Bone marrow (tissue), 2 donors: ENCODE measurements at places on chromosomes 4 and X.
A peak's percentile ranks its signal among the peaks of the same experiment; 100 is the strongest.

- DNase-seq: peak; percentile 57
These were observed 1.9 kb downstream of the KLHL15 start for GRCh38 chrX:24024819-24025740.

GRCh38 chrX:73830489-73831414 is 267.8 kb downstream of the CHIC1 start:
- DNase-seq: no peak

DNA sequence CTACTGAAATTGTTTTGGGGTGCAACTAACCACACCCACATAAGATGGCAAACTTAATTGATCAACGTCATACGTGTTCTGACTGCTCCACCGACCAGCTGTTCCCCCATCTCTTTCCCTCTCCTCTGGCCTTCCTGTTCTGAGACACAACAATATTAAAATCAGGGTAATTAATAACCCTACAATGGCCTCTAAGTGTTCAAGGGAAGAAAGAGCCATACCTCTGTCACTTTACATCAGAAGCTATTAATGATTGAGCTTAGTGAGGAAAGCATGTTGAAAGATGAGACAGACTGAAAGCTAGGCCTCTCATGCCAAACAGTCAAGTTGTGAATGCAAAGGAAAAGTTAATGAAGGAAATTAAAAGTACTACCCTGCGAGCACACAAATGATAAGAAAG is 173.9 kb upstream of the FTHL17 start:
- DNase-seq: no peak

- no peak for DNase-seq
These were observed 160.4 kb downstream of the CPEB2 start for GRCh38 chr4:15162465-15163283.

DNA sequence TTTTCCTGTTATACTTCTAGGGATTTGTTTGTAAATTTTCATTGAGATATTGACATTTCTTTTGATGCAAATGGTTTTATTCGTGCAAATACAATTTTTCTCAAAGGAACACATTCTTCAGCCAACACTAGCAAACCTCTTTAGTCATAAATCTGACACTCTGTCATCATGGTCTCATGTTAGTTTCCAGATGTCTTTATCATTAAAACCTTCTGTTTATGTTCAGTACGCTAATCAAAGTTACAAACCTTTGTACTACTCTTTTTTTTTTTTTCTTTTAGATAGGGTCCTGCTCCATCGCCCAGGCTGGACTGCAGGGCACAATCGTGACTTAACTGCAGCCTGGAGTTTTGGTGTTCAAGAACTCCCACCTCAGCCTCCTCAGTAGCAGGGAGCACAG is 7.1 kb downstream of the SLC25A31 start:
- DNase-seq: no peak

DNA sequence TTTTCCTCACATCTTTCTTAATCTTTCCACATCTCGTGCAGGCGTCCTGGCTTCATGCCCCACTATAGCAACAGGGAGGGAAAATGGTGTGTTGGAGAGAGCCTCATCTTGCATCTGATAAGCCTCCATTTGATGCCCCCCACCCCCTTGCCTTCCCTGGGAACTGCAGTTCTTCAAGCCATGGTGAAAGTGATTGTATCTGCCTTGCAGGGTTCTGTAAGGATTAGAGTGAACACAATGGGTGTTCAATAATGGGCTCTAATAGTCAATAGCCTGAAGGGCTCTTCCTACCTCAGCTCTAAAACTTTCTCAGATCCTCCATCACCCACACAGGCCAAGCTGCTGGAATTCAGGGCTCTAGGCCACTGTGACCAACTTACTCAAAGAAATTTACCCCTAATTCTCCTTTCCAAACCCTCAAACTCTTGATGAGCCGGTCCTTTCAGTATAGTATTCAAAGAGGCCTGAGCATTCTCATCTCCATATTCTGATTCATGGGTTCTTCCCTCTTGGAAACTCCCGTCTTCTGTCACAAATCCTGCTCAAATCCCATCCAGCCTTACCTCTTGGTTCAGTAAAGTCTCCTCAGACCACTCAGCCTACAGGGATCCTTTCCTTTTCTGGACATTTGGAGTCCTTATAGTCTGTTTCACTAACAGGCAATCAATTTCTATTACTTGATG is 128.3 kb upstream of the TRIM2 start:
- DNase-seq: no peak

DNA sequence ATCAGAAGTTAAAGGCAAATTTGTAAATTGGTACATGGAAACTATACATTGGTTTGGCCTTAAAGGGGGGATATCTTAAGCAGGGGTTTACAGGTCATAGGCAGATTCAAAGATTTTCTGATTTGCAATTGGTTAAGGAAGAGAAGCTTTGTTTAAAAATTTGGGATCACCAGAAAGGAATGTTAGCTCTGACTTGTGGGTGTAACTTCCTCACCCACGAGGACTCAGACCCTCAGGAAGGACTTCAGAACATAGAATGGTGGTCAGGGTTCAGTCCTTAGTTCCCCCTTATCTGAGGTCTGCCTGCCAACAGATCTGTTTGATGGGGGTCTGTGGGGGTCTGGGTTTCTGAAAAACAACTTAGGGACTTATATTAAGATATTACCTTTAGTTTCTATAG is 427.4 kb upstream of the DIPK2B start:
- DNase-seq: no peak

- DNase-seq: no peak
These were observed 40.0 kb downstream of the CRLF2 start for GRCh38 chrX:1172496-1172895.

- no peak for DNase-seq
These were observed 621.8 kb upstream of the GALNT7 start for GRCh38 chr4:172546782-172547181.

DNA sequence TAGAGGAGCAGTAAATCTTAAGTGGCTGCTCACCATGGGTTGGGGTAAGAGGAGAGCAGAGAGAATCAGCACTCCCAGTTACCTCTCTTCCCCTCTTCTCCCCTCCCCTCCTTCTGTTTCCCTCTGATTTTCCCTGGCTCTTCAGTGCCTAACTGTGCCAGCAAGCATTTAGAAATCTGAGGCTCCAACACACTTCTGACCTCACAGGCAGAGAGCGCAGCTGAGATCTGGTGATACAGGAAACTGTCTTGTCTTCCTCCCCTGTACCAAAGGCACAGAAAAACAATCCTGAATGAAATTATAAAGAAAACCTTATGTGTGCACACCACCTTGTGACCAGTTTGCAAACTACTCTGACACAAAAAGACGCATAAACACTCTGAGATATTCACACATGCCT is 82.4 kb upstream of the SMIM10 start:
- DNase-seq: peak; percentile 44

DNA sequence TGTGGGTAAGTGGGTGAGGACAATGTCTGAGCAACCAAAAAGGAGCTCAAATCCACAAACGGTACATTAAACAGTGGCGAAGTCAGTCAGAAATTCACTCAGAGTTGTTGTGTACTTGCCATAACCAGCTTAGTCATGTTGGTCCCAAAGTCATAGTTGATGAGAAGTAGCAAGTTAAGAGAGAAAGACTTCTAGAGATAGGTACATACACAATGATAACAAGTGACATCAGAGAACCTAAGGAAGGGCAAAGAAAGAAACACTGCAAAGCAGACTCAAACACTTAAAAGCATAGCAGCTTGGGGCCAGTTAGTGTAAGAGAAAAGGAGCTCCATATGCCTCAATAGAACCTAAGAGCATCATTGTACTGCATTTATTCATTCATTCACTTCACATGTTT is 30.2 kb downstream of the DYNLT3 start:
- DNase-seq: no peak

DNA sequence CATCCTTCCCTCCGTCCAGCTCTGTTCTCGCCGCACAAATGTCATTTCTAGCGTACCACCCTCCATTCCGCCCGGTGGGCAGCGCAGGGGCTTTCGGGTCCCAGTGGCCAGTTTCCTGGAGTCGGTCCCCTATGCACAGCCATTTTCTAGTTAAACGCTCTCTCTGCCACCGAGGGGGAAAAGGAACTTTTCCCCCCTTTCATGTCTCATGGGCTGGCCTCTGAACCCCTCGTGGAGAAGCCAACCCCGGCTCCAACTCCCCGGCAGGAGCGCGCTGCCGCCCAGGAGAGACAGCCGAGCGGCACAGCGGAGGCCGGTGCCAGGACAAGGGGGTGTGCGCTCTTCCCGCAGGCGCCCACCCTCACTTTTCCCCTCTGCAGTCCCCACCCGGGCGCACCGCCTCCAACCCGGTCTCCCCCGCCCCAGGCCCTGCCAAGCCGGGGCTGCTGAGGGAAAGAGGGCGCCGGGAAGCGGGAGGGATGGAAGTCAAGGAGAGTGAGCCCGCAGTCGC is 662 bp downstream of the APBB2 start:
- no peak for DNase-seq

GRCh38 chrX:148500423-148501385 is at the start of gene AFF2:
AFF2 (plus strand) TSS chrX:148500617; CDS start chrX:148501098, 481 bp downstream.
- DNase-seq: peak; percentile 11
